ENCODE measurements at places on chromosomes 16 and 17. TPM values are rescaled to one million over a fixed set of nuclear protein-coding genes. Genes with fewer than 3 reads are reported as not detected.

DNA sequence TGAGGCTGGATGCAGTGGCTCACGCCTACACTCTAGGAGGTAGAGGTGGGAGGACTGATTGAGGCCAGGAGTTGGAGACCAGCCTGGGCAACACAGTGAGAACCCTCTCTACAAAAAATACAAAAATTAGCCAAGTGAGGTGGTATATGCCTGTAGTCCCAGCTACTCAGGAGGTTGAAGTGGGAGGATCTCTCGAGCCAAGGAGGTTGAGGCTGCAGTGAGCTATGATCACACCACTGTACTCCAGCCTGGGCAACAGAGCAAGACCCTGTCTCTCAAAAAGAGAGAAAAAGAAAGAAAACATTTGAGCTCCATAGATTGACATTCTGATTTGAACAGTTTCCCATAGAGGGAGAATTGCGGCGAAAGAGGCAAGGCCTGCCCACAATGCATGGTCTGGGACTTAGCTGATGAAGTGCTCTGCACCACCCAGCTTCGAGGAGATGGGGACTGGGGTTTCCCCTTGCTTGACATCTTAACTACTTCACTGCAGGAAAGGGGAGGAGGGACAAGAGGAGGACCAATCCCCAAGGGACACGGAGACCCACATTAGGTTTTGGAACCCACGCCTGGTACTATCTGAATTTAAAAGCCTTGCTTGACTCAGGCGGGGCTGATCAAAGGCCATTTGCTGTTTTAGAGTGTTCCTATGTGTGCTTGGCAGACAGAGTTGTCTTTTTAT lies 21.7 kb downstream of the MSI2 start:
- DNase-seq, result no peak

DNA sequence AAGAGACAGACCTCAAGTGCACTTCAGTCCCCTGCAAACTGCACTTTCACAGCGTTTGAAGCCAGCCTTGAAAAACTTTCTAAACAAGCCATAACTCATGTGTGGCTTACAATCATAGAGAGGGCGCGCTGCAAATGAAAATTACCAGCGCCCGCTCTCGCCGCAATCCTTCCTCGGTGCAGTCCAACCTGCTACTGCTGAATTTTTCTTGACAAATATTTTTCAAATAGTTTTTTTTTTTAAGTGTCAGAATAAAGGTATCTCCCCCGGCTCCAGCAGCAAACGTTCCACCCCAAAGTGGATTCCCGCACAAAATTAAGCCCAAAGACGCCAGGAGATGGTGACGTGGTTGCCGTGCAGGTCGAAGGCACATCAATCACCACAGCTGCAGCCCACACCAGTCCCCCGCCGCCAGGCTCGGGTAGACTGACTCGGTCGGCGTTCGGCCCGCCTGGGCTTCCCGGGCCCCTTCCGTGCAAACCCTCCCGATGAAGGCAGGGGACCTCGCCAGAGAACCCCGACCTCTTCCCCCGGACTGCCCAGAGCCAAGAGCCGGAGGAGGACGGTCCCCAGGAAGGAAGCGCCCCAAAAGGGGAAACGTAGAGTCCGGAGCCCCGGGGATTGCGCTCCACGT lies 630 bp downstream of the GRB2 start:
- DNase-seq, result peak; percentile 16

- no peak for DNase-seq
Observed at GRCh38 chr16:2987833-2988232, 7.6 kb upstream of the PKMYT1 start.

GRCh38 chr16:67246081-67246755 lies 1.1 kb downstream of the FHOD1 start:
- DNase-seq, result peak; percentile 72

- DNase-seq, result no peak
Observed at GRCh38 chr17:61306003-61306402, 93.6 kb upstream of the TBX2 start.

GRCh38 chr17:75681289-75681688 lies 14.2 kb downstream of the SAP30BP start:
- no peak for DNase-seq

DNA sequence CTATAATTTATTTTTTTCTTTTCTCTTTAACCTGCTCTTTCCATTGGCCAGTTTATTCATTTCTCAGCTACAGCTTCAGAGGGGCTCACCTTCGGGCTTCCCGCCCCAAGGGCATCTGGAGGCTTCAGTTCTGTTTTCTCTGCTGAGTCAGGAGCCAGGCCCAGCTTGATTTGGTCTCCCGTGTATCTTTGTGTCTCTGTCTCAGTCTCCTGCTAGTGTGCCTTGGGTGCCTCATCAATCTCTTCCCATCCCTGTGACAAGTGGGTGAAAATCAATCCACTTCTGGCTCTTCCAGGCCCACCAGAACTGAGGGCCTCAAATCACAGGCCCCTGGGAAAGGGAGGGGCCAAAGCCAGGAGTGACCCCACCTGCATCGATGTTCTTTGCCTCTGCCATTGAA lies 72.1 kb downstream of the CCDC182 start:
- DNase-seq, result no peak

GRCh38 chr16:64791756-64792155 lies 330.1 kb downstream of the CDH11 start:
- DNase-seq, result no peak

- no peak for DNase-seq
Observed at GRCh38 chr17:39757931-39758873, 20.5 kb downstream of the GRB7 start.

DNA sequence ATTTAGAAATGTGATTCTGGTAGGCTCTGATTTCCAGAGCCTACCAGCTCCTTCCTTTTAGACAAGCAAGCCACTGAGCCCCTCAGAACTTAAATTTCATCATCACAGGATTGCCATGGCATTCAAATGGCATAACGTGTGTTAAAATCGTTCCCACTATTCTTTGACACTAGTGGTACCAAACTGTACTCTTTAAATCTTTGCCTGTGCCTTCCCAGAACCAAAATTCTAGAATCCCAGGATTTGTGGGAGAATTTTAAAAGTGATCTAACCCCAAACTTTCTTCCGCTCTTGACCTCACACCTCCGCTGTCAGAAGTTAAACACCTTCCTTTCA lies 287 bp upstream of the INTS2 start:
- no peak for DNase-seq

GRCh38 chr17:19254651-19255050 lies 17.5 kb downstream of the EPN2 start:
- DNase-seq, result no peak

CD300H gene
- not detected for polyA plus RNA-seq

RAB26 gene
- polyA plus RNA-seq, result 13.7 TPM

TANGO6 gene
- 8.3 TPM for polyA plus RNA-seq

C16orf74 gene
- 2.3 TPM for polyA plus RNA-seq

CYBA gene
- polyA plus RNA-seq, result 83.9 TPM

BICDL2 gene
- polyA plus RNA-seq, result 0.24 TPM

TCF25 gene
- polyA plus RNA-seq, result 137 TPM

All from brain (organoid and tissue), 16 donors.